Mucosa of descending colon (tissue), 3 donors: ENCODE measurements at places on chromosomes 4 and X. TPM values are rescaled to one million over a fixed set of nuclear protein-coding genes. Genes with fewer than 3 reads are reported as not detected.

- DNase-seq = no peak
These were observed 588.3 kb upstream of the DIPK2B start for GRCh38 chrX:45788941-45789348.

- no peak for DNase-seq
These were observed 26.7 kb downstream of the DYNLT3 start for GRCh38 chrX:37820646-37821045.

DNA sequence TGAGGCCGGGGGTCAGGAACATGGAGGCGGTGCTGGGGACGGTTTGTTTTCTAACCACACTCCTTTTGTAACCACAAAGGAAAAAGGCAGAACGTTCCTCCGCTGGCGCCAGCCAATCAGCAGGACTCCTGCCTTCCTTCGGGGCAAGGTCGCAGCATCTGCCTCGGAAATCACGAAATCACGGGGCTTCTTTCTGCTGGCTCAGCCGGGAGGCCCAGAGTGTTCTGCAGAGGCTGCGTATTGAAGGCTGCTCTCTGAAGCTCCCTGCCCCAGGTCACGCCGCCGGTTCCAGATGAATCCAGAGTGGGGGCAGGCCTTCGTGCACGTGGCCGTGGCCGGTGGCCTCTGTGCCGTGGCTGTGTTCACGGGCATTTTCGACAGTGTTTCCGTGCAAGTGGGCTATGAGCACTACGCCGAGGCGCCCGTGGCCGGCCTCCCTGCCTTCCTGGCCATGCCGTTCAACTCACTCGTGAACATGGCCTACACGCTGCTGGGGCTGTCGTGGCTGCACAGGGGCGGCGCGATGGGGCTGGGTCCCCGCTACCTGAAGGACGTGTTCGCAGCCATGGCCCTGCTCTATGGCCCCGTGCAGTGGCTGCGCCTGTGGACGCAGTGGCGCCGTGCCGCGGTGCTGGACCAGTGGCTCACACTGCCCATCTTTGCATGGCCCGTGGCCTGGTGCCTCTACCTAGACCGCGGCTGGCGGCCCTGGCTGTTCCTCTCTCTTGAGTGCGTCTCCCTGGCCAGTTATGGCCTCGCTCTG lies 9.4 kb downstream of the TMEM187 start:
- peak; percentile 80 for DNase-seq

GRCh38 chrX:119757979-119758730 lies at the start of gene SOWAHD:
TSS of gene SOWAHD (plus strand) at chrX:119758588. CDS start at chrX:119758668, 80 bp downstream.
- peak; percentile 76 for DNase-seq

DNA sequence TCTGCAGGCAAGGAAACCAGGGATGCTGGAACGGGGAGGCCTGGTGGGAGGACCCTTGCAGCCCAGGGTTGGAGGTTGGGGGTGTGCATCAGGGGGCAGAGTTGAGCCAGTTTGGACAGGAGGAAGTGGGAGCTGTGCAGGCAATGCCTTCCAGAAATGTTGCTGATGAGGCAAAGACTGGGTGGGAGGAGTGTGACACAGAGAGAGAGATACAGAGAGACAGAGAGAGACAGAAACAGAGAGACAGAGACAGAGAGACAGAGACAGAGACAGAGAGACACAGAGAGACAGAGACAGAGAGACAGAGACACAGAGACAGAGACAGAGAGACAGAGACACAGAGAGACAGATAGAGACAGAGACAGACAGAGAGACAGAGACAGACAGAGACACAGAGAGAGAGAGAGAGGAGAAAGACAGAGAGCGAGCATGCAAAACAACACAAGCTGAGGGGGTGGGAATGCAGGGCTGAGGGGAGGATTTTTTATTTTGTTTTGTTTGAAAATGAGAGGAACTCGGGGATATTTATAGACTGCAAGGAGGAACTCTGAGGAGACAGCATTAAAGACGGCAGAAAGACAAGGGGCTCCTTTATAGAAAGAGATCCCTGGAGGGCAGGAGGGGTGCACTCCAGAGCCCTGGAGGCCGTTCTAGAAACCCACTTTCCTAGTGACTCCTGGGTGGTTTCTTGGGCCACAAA lies 1.9 kb upstream of the HAUS3 start:
- DNase-seq = peak; percentile 62

DNA sequence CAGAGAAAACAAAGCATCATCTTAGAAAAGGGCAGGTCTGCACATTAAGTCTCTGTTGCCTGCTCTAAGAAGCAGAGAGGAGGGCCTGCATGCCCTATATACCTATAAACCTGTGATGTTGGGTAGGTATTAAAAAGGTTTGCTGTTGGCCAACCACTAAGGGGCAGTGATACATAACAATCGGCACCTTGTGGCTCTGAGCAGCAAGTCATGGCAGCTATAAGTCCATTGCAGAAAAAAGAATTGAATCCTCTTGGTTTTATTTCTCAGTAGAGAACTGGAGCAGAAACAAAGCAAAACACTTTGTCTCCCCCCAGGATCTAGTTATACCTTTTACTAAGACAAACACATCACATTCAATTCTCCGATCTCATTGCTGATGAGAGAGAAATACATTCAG lies 1364.4 kb downstream of the STIM2 start:
- no peak for DNase-seq

- DNase-seq = no peak
These were observed 21.1 kb upstream of the LUZP4 start for GRCh38 chrX:115268421-115268820.

DNA sequence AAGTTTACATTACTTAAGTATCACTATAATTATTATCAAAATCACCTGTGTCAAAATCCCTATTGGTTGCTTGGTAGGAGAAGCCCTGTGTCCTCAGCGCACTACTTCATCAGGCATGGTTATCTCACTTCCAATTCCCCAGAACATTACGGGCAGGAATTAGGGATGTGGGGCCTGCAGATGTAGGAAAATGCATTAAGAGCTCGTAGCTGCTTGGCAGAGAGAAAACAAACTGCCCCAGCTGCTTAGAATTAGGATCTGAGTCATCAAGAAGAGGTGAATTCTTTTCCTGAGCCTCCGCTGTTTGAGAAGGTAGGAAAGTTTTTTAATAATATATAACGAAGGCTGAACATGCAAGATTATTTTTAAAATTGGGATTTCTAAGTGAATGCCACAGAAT lies 31.1 kb upstream of the CLNK start:
- no peak for DNase-seq

DNA sequence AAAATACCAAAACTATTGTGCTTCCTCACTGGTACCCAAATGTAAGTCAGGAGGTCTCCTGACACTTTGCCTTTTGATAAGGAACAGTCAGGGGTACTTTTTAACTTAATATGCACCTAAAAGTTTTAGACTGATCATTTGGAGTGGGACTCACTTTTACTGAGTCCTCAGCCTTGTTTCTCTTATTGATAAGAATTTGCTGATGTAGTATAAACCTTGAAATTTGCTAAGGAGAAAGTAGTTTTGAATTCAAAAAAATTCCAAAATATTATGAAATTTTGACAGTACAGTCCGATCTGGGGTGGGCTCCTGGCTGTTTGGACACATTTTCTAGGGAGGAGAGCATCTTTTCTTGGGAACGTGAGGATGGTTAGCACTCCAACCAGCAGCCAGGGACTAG lies 91.4 kb upstream of the GATB start:
- no peak for DNase-seq

Gene INPP4B
- total RNA-seq = 22.2 TPM

Gene AREG
- total RNA-seq = 18.9 TPM

Gene FABP2
- total RNA-seq = 48.6 TPM
